ENCODE measurements at places on chromosomes 7 and 10.

GRCh38 chr7:141960687-141961422 is 12.7 kb downstream of the TAS2R38 start:
- no peak for DNase-seq

DNA sequence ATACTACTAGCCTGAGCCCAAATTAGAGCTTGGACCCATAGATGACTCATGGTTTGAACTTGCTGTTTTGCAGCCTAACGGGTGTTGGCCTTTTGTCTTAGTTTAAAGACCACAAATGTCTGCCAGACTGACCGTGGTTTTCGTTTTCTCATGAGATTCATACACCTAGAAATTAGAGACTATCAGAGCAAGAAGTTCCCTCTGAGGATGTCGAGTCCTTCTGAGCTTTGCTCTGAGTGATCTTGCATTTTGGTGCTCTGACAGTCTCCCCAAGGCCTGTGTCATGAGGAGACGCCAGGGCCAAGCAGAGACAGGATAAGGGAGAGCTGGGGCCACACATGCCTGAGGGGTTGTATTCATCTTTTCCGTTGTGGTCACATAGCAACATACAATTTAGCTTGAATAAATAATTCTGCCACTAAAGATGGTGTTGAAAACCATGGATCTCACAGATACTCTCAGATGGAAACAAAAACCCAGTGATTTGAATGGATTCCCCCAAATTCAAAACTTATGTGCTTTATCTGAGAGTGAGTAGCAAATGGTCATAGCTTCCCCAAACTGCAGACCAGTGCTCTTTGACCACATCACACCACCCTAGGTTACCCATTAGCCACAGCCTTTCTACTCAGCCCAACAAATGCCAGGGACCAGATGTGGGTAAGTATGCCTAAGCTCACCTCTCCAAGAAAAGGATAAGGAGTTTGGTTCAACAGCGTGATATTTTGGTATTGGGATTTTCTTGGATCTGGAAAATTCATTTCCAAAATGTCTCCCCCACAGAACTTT is 762.0 kb upstream of the IGFBP3 start:
- no peak for DNase-seq

DNA sequence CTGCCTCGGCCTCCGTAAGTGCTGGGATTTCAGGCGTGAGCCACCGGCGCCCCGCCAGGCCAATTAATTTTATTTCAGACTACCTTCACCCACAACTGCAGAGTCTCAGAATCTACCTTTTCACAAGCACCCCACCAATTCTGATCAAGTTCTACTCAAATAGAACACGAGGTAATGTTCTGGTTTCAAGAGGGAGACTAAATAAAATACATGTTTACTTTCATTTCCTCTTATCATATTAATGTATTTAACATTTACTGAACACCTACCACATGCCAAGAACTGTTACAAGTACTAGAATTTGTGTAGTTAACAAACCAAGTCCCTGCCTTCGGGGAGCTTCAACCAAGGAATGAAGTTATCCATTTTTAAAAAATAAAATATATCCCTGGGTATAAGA is 25.5 kb upstream of the RGS10 start:
- no peak for DNase-seq

DNA sequence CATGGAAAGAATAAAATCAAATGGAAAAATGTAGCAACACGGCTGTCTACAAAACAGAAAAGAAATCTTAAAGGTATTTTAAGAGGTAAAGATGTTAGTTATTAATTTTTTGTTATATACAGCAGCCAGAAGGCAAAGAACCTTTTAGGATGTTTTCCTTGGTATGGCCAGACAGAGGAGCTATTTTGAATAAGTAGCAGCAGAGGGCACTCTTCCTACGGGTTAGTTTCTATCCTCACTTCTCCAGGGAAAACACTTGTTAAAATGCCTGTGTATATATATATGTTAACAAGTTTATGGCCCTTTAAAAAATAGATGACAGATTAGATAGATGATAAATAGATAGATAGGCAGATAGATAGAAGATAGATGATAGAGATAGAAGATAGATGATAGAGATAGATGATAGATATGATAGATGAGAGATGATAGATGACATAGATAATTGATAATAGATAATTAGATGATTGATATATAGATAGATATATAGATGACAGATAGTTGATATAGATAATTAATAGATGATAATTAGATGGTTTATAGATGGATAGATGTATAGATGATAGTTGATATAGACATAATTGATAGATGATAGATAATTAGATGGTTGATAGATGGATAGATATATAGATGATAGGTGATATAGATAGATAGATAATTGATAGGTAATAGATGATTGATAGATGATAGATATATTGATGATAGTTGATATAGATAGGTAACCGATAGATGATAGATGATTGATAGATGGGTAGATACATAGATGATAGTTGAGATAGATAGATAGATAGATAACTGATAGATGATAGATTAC is 57.8 kb upstream of the WIPF3 start:
- DNase-seq: no peak

DNA sequence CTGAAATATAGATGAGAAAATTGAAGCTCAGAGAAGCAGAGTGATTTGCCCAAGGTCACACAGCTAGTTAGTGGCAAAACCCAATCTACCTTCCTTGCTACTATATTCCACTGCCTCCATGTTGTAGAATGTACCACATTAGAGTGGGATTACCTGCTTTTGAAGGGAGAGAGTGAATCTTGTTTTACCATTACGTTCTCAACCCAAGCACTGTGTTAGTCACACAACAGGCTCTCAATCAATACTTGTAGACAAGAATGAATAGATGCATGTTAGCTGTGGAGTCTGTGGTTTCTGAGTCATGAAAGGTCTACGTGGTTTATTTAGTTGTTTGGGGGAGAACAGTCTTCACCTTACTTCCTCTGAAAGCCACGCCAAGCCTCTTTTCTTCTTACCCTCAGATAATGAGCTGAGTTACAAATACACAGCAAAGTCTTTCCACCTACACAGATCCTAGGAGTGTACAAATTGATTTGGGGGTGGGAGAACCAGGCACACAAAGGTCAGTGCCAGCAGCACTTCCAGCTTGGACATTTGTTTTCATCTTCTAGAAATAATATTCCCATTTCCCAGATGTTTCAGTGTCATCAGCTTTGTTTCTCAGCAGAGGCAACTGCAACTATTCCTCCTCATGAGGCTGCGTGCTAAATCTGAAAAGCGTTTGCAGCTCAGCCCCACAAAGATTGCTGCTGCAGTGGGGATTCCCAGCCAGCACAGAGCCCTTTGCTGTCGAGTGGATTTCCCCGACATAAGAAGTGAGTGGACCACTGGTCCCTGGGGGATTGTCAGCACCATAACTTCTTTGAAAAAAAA is 71.5 kb upstream of the ADO start:
- DNase-seq: peak; percentile 72

- DNase-seq: no peak
Measured at GRCh38 chr10:90403211-90404000, 454.4 kb downstream of the HTR7 start.

GRCh38 chr7:12967322-12967721 is 279.9 kb downstream of the ARL4A start:
- DNase-seq: no peak

DNA sequence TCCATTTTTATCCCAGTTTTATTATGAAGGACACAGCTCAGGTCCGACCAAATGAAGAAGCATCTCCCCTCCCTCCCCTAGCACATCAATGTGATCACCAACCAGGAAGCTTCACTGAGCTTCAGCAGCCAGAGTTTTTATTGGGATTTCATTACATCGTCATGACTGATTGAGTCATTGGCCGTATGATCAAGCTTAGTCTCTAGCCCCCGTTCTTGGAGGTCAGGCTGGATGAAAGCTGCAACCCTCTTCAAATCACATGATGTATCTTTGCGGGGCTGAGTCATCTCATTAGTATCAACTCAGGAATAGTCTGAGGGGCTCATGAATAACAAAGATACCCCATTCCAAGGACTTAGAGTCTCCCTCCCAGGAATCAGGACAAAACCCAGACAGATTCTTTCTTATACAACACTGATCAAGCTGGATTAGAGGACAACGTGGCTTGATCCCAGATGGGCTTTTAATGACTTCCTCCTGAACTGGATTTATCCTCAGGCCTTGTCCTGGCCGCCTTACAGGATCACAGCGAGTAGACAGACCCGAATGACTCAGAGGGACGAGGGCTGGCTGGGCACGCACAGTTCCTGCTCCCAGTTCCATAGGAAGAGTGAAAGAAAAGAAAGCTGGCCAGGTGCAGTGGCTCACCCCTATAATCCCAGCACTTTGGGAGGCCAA is 14.5 kb downstream of the LIMK1 start:
- no peak for DNase-seq

DNA sequence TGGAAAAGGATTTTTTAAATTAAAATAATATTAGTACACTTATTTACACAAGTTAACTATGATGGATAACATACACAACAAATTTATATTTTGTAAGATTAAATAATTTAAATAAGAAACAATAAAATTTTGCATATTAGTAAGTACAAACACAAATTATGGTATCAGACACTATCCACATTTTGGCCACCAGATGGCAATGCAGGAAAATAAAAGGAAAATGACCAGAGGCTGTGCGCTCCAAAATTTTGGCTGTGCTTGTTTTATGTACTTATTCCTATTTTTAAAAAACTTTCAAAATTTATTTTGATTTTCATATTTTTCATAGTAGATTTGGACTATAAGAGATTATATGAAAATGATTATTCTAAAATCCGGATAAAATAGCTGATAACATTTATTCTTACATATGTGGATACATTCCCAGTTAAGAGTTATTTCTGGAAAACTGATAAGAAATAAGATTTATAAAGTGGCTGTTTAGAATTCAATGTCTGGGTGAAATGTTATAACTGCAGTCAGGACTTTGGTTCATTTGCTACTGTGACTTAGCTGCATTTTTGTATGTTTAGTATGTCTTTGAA is 274.7 kb upstream of the HGF start:
- DNase-seq: no peak

DNA sequence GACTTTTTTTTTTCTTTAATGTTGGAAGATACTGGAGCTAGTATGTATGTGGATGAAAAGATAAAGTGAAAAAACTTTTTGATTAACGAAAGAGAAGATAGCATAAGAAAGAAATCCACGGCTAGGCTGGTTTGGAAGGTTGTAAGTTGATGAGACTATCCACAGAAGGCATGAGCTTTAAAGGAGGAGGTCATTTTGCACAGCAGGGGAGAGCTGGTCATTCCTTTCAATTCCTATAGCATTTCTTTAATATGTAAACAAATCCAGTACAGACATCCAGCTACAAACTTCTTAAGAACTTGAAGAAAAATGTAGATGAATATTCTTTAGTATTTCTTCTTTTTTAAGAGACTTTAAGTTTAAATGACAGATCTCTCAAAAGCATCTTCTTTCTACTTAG is 281.3 kb downstream of the CACNA2D1 start:
- no peak for DNase-seq

DNA sequence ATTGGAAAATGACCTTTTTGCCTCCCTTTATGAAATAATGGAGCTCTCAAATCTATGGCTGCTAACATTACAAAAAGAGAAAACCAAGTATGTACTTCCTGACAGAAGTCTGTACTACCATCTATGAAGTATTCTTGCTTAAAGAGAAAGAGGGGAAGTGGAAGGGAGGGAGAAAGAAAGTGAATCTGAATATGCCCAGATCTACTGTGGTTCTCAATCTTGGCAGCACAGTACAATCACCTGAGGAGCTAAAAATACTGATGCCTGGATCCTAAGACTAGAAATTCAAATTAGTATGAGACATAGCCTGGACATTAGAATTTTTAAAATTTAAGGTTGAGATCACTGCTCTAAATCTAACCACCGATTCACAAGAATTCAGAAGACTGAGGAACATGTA is 85.2 kb downstream of the IGF2BP3 start:
- no peak for DNase-seq

GRCh38 chr7:35259523-35259908 is 5.6 kb upstream of the TBX20 start:
- no peak for DNase-seq

- no peak for DNase-seq
Measured at GRCh38 chr7:151491859-151492258, 27.8 kb downstream of the RHEB start.

DNA sequence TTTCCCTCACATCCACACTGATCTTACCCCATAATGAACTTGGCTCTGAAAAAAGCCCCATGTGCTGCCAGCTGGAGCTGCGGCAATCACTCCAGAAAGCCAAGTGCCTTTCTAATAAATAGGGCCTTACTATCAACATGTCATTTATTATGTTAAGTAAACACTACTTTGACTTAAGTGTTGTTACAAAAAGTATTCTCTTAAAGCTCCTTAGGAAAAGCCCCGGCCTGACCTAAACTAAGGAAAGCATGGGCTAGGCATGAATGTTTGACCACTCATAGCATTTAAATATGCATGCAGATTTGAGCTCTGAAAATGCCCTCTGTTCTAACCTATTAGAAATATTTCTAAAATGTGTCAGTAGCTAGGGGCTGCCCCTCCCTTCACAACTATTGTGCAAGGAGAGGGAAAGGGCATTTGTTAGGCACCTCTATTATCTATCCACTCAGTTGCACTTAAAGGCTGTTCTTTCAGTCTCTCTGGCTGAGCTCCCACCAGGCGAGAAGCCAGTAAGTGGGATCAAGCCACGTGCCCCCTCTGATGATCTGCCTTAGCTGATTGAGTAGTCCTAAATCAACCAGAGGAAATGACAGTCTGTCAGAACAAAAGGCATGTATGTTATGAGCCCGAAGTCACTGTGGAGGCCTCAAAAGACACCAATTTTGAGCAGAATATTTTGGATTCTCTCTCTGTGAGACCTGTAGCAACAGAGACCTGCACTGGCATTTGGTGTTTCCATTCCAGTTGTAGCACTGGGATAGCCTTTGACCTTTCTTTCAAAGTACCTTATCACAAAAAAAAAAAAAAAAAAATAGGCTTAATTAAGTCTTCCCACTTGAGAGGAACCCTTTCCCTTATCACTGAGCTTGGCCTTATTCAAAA is 77.1 kb downstream of the ITGB8 start:
- DNase-seq: no peak

GRCh38 chr7:28528899-28529298 is 116.6 kb downstream of the CREB5 start:
- DNase-seq: no peak

DNA sequence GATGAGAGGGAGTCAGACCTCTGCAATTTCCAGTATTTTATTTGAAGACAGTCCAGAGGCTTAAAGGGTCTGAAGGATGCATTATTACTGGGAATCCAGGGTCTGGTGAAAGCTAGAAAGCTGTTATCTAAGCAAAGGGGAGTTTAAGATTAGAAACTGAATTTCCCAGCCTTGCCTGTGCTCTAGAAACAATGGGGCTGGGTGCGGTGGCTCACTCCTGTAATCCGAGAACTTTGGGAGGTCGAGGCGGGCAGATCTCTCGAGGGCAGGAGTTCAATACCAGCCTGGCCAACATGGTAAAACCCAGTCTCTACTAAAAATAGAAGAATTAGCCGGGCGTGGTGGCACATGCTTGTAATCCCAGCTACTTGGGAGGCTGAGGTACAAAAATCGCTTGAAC is 71.5 kb upstream of the ANLN start:
- no peak for DNase-seq

Data from CD4-positive, alpha-beta T cell treated with Interleukin-21 for 1 hour (primary cell).